Activated CD4-positive, alpha-beta memory T cell treated with anti-CD3 and anti-CD28 coated beads for 36 hours (primary cell): ENCODE measurements at places on chromosomes 7 and 10. TPM values are rescaled to one million over a fixed set of nuclear protein-coding genes. Genes with fewer than 3 reads are reported as not detected.

DNA sequence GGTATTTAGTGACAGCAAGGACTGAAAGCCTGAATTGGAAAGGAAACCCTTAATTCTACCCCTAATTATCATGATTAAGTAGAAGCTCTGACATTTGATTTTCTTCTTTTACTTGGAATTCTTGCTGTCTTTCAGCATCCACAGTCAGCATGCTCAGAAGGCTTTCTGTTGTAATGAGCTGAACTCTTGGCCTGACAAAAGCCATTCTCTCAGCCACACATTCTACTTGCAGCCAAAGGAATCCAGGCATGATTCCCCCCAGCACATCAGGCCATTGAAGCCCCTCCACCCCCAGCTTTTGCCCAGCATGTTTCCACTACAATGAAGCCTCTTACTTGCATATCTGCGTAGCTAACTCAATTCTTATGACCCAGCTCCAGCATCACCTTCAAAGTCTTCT is 94.3 kb upstream of the FRMD4A start:
- no peak for DNase-seq

GRCh38 chr7:148336411-148336810 is 254.2 kb upstream of the C7orf33 start:
- no peak for DNase-seq

- no peak for DNase-seq
Observed at GRCh38 chr10:70843333-70843732, 27.6 kb downstream of the SGPL1 start.

DNA sequence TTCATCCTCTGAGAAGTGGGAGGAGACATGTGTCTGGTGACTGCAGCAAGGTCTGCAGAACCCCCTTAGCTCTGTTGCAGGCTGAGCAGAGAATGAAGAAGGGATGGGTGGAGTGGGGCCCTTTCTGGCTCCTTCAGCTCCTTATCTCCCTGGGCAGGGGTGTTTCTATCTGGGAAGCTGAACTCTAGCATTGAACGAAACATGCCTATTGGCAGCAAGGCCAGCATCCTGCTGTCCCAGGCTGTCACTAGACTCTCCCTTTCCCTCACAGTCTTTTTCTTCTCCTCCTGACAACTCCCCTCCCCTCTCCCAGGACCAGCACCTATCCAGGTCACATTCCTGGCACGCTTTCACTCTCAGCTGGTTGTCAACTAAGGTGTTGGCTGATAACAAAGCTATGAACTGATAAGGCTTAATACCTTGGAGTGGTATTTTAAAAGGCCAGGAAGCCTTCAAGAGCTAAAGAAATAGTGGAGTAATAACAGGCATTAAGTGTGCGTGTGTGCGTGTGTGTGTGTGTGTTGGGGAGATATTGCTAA is 128.8 kb upstream of the FZD8 start:
- no peak for DNase-seq

- no peak for DNase-seq
Observed at GRCh38 chr7:24717694-24718320, 39.5 kb downstream of the GSDME start.

DNA sequence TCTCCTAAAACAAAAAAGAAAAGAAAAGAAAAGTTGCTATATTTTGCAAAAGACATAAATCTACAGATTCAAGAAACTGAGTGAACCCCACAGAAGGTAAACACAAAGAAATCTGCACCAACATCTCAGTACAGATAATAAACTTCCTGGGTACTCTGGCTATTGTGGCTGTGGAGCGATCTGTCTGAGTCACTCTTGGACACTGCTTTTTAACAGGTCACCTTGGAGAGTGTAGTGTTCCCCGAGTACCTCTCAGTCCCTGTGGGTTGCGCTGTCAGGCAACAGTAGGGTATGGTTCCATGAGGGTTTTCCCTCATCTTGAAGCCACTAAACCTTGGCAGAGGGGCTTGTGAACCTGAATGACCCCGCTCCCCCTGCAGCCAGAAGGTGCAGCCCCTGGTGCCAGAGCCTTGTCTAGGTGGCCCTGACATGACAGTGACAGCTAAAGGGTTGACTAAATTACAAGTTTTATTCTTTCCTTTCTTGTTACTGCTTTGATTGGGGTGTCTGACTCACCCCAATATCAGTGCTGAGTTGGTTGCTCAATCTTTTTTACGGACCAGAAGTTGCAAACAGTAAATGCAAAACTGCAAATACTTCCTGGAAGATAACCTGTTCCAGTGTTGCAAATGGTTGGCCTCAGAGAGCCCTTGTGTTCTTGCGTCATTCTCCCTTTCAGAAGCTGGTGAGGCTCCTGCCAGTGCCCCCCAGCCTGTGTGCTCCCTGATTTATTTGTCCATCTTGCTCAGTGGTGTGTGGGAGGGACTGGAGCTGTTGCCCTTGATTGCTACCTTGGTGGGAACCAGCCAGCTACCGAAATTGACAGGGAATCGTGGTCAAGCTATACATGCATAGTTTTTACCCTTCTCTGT is 30.6 kb downstream of the POR start:
- DNase-seq: no peak

DNA sequence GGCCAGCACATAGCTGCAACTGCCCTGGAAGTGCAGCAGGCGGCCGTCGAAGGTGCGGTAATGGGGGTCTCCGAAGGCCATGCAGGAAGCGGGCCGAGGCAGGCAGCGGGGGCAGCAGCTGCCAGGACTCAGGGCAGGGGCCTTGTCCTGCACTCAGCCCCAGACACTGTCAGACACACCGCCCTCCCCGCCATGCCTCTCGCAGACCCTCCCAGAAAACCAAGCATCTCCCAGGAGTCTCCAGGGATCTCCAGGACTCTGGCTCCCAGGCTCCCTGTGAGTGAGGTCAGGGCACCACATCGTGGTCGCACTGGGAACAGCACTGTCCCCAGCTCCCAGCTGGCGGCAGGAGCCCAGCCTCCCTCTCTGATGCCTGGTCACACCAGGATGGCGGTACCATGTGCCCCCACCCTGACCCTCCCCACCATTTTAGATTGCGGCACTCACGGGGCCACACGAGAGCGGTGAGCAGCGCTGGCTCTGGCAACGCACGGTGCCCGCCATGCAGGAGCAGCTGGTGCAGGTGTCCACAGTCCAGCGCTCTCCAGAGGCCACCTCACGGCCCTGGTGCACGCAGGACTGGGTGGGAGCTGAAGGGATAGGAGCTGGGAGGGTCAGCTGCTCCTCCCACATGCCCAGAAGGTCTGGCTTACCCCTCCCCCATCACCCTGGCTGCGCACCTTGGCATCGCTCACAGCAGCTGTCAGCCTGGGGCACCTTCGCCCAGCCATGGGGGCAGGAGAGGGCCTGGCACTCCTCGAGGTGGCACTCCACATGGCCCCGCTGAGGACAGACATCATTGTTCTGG is 17.5 kb downstream of the ATP6V1F start:
- DNase-seq: peak; percentile 44

- peak; percentile 25 for DNase-seq
Observed at GRCh38 chr7:44995555-44996493, 4.2 kb upstream of the CCM2 start.

DNA sequence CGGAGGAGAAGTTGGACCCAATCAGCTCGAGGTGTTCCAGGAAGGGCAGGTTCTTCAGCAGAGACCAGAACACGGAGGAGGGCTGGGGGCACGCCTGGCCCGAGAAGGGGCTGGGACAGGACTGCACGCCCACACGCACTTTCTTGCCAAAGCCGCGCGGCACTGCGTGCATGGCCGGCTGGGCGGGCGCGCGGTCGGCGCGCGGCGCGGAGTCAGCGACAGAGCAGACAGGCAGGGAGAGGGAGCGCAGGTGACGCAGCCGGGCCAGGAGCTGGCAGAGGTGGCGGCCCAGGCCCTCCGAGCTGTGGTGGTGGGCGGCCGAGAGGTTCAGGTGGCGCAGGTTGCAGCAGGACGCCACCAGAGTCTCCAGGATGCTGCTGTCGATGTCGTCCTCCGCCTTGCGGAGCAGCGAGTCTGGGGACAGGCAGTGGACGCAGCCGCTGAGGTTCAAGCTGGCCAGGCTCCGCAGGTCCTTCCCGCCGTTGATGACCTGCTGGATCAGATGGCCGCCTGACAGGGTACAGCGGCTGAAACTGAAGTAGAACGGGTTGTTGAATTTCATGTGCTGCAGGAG is 77.2 kb upstream of the TNRC18 start:
- no peak for DNase-seq

GRCh38 chr7:150322833-150323681 is at the start of the genes ACTR3C and LRRC61:
TSS of gene ACTR3C (minus strand) at chr7:150323545. CDS start at chr7:150295296, 28,249 bp downstream.
TSS of gene LRRC61 (plus strand) at chr7:150323355. CDS start at chr7:150336862, 13,507 bp downstream.
- DNase-seq: peak; percentile 79

GRCh38 chr7:73341877-73342276 is 13.9 kb downstream of the FKBP6 start:
- DNase-seq: peak; percentile 13

DNA sequence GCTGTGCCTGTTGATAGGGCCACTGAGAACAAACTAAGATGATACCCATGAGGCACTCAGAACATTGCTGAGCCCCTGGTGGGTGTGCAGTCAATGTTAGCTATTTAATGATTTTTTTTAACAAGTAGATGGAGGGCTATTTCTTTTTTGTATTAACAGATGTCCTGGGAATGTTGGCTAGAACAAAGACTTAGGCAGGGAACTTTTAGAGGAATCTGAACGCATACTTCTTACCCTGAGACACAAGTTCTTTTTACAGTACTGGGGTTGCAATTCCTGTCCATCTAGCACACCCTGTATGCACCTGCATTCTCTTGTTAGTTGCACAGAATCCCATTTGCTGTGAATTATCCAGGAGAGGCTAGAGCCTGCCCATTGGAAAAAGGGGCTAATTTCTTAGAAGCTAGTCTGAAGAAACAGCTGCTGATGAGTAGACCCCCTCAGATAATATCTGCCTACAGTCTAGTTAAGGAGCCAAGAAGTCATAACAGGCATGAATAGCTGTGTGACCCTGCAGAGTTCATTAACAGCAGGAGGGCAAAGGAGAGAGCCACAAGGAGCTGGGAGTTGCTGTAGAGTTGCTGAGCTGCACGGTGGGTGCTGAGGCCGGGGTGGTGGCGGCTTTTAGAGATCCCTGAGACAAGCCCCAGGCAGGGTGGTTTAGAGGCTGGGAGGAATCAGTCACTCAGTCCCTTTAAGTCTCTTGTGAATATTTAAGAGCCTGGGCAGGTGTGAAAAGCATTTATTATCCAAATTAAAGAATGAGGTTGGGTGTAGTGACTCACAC is 103.7 kb upstream of the FZD8 start:
- no peak for DNase-seq

DNA sequence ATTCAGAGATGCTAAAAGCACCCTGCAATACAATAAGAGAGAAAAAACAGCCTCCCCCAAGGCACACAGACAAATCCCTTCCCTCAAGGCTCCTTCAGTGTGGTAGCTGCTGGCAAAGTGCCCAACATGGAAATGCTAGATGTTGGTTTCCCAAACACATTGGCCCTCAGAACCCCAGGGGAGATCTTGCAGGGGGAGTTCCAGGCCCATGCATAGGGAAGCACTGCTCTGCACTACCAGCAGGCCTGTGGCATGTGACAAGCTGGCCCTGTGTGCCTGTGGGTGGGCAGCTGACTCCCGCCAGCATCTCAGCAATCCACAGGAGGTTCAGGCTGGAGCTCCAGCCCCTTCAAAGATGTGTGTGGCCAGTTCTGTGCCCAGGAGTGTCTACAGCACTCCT is 16.8 kb upstream of the CSGALNACT2 start:
- no peak for DNase-seq

DNA sequence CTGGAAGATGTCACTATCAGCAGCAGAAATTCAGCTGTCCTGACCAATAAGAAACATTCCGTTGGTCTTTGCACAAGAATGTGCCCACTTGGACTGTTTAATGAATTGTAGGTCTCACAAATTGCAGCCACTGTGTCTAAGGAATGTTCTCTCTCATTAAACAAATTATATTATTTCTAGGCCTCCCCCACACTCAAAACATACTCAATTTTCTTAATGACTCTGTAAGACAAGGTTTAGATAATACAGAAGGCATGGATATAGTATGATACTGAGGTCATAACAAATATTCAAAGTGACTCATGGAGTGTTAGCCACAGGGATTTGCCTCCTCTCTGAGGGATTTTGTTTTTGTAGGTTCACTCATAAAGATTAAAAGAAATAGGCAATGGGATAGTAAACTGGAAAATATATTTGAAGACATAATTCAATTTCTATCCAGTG is 197.5 kb downstream of the PTN start:
- no peak for DNase-seq

DNA sequence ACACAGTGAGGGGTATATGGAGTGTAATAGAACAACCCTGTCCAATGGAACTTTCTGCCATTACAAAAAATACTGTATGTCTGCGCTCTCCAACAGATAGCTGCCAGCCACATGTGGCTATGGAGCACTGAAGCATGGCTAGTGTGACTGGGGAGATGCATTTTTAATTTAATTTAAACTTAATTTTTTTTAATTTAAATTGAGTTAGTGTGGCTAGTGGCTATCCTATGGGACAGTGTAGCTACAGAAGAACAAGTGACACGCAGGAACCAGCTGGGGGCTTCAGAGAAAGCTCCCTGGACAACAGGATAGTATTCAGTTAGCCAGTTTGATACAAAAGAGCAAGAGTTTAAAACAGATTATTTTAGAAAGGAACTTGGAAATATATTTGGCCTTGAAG is 408.0 kb downstream of the THSD7A start:
- no peak for DNase-seq

DNA sequence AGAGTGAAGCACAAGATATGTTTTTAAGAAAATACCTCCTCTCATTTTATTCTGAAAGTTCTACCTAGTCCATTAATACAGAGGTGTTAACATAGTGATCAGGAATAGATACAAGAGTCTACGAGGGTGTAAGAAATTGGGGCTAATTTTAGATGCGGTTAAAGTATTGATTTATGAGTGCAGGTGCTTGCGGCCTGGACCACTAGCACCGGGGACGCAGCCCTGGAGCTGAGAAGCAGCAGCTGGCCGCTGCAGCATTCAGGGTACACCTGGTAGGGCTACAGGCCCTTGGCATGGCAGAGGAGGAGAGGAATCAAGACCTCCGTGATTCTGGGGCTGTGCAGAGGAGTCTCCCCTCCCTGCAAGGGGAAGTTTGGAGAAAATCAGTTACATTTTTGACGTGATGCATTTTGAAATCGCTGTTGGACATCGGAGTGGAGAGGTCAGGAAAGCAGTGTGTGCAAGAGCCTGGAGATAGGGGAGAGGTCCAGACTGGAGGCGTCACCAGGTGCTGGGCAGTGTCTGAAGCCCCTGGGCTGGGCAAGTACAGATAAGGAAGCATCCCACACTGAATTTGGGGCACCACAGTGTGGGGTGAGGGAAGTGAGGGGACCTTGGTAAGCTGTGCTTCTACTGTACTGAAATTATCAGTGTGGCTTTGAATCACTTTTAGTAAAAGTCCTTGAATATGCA is 112.3 kb downstream of the VWC2 start:
- DNase-seq: no peak

DNA sequence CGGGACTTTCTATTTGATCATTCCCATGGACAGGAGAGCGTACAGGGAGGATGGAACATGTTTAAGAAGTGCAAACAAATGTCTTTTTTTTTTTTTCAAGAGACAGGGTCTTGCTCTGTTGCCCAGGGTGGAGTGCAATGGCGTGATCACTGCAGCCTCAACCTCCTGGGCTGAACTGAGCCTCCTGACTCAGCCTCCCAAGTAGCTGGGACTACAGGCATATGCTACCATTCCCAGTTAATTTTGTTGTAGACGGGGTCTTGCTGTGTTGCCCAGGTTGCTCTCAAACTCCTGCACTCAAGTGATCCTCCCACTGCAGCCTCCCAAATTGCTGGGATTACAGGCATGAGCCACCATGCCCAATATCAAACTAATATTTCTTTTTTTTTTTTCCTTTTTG is 40.5 kb downstream of the SPDYE5 start:
- no peak for DNase-seq

PON1 gene
- not detected for total RNA-seq

SERPINE1 gene
- total RNA-seq: not detected

CDH23 gene
- 2.6 TPM for total RNA-seq

MYO1G gene
- total RNA-seq: 429 TPM

CNPY1 gene
- not detected for total RNA-seq

NRF1 gene
- 20.4 TPM for total RNA-seq

MYH16 gene
- total RNA-seq: not detected

SPDYE11 gene
- not detected for total RNA-seq

SUGCT gene
- 0.76 TPM for total RNA-seq

KNDC1 gene
- total RNA-seq: 0.70 TPM
